ENCODE measurements at places on chromosomes 5 and 9. TPM values are rescaled to one million over a fixed set of nuclear protein-coding genes. Genes with fewer than 3 reads are reported as not detected.
A peak's percentile ranks its signal among the peaks of the same experiment; 100 is the strongest.

GRCh38 chr9:84708400-84708799 lies 38.9 kb downstream of the NTRK2 start:
- DNase-seq: no peak

GRCh38 chr5:80959768-80960442 lies at the start of gene RASGRF2:
Gene RASGRF2 (plus strand): TSS chr5:80960363. CDS start chr5:80960739, 376 bp downstream.
- peak; percentile 74 for DNase-seq

- no peak for DNase-seq
These were observed 223.0 kb upstream of the NUDT12 start for GRCh38 chr5:103785569-103785968.

SAXO1 gene
- total RNA-seq: not detected

- no peak for DNase-seq
These were observed 13.8 kb downstream of the ENHO start for GRCh38 chr9:34508951-34509350.

NXNL2 gene
- total RNA-seq: 0.84 TPM

DNA sequence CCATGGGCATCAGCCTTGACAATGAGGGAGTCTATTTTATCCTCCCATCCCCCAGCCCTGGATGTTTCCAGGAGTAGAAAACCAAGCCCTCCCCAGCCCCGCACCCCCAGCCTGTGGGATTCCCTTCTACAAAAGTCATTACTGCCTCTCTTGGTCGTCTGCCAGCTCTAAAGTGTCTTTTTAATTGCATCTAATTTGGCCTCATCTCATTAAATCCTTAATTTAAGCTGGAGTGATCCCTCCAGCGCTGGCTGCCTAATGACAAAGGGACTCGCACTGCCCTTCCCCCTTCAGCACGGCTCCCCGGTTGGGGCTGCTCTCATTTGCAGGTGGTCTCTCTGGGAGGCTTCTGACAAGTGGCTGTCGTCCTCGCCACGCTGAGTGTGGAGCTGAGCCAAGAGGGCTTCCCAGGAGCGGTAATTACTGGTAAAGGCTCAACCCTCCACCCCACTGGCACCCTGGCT lies 107.9 kb upstream of the ALDH1B1 start:
- no peak for DNase-seq

- peak; percentile 43 for DNase-seq
These were observed 642.3 kb downstream of the DMRTA1 start for GRCh38 chr9:23088932-23089364.

GRCh38 chr9:71676460-71676859 lies 91.9 kb downstream of the CEMIP2 start:
- DNase-seq: no peak

DNA sequence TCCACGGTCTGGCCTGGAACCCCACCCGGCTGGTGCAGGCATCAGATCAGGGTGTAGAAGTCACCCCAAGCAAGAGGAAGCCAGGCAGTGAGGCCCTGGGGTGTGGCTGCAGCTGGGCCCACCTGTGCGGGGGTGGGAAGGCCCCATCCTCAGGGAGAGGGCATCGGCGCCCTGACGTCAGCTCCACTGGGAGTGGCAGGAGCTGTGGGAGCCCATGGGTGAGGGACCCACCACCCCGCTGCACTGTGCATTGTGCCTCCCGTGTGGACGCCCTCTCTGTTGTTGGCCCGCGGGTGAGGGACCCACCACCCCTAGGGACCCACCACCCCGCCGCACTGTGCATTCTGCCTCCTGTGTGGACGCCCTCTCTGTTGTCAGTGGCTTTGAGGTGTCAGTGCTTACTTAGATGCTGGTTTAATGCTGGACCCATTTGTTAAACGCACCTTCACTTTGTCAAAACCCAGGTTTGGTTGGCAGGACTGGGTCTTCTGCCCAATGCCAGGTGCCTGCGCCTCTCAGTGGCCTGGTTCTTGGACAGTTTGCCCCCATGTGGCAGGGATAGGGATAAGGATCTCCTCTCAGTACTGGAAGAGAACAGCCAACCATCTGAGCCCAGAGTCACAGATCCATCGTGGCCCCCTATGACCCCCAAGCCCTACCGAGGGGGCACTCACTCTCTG lies 6.9 kb upstream of the EXOC3 start:
- DNase-seq: no peak

ANKRA2 gene
- 26.4 TPM for total RNA-seq

ESM1 gene
- 2.6 TPM for total RNA-seq

KIF4B gene
- not detected for total RNA-seq

Data from hepatocyte (in vitro differentiated cells).